Cerebellar cortex (tissue), 1 donor: ENCODE measurements at places on chromosomes 2 and 18.
A peak's percentile ranks its signal among the peaks of the same experiment; 100 is the strongest.

GRCh38 chr2:220949466-220949865 lies 622.6 kb downstream of the EPHA4 start:
- no peak for DNase-seq

DNA sequence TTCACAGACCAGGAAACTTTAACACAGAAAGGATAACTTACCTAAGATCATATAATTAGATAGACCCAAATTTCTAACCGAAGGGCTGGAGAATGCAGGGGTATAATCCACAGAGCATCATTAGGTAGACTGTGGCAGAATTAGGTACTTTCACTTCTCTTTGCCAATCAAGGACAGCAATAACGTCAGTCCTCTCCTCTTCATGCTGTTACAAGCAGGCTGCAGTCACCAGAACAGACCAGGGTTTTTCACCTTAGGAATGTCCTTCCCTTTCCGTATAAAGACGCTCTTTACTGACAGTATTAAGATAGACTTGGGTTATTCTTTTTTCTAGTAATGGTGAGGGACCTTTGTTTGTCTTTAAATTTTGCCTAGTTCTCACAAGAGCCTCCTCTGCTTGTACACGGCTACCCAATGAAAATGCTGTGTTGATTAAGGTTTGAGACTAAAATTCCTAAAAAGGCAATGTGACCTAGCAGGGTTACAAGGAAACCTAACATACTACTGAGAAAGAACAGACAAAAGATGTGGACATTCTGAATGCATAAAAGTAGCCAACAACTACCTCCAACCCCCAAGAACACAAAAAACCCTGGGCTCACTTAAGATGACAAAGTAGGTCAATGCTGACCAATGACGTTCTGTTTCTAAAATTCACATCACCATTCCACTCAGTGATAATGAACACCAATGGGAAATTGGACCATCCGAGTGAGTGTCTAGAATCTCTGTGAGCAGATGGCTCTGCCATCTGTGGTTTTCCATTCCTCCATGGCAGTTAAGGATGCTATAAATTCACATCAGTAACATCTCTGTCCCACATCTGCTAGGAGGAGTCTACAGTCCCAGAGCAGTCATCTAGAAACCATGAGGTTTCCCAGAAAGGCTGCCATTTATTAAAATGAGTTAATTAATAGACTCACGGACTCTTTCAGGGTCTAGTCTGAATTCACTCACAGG lies 2.1 kb downstream of the PDIA6 start:
- peak; percentile 78 for DNase-seq

DNA sequence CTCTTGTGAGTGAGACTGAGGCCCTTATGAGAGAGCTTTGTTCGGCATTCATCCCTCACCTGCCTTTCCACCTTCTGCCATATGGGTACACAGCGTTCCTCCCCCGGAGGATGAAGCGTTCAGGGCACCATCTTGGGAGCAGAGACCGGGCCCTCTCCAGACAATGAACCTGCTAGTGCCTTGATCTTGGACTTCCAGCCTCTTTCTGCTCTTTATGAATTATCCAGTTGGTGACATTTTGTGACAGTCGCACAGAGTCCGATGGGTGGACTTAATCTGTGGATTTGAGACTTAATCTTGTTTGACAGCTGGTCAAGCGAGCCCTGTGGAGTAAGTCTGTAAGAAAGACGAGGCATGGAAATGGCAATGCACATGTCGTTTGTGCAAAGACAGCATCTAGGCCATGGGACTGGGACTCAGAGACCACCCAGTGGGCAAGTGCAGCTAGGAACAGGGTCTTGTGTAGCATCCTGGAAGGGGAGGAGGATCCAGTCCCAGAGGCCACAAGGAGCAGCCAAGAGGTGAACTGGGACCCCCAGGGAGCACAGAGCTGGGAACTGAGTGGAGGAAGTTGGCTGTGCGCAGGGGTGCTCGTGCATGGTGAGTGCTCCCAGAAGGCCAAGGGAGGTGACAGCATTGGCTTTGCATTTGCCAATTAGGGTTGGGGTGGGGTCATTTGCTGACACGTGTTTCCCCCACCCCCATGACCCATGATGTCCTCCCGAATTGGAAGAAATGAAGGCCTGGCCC lies 69.5 kb upstream of the HDAC4 start:
- no peak for DNase-seq

GRCh38 chr2:102229141-102229769 lies 42.4 kb downstream of the IL1RL2 start:
- no peak for DNase-seq

DNA sequence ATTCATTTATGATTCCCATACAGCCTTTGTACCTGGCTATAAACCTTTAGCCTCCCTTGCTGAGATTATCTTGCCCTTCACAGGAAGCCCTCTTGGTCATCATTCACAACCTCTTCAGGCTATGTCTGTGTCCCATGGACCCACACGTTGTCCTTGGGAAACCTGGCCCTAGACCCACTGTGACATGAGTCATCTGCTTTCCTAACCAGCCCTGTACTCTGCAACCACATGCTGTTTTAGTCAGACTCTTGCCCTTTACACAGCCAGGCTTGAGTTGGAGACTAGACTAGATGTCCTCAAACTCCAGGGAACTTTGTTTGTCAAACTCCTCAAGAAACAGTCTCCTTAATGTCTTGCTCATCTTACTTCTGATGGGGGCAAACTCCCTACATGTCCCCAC lies 229.3 kb upstream of the ZSWIM2 start:
- DNase-seq: no peak

DNA sequence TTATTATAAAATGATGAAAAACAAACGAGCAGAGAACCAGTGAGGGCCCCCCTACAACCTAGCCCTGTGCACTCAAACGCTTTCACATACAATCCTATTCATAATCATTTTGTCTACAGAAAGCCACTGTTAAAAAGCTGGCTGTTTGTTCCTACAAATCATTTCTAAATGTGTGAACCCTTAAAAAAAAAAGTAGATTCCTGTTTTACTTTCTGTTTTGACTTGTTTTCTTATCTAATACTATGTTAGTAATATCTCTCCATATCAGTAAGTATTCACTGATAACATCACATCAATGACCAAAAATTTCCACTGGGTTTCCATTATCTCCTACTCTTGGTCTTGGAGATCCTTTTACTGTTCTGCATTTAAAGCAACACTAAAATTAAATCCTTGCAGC lies 128.8 kb upstream of the TTC39C start:
- DNase-seq: no peak

GRCh38 chr2:212535996-212536816 lies 2.4 kb downstream of the ERBB4 start:
- peak; percentile 55 for DNase-seq

- DNase-seq: no peak
These were observed 150.7 kb upstream of the LMAN1 start for GRCh38 chr18:59509481-59510442.

GRCh38 chr2:120233292-120233691 lies 10.1 kb upstream of the TMEM185B start:
- no peak for DNase-seq

DNA sequence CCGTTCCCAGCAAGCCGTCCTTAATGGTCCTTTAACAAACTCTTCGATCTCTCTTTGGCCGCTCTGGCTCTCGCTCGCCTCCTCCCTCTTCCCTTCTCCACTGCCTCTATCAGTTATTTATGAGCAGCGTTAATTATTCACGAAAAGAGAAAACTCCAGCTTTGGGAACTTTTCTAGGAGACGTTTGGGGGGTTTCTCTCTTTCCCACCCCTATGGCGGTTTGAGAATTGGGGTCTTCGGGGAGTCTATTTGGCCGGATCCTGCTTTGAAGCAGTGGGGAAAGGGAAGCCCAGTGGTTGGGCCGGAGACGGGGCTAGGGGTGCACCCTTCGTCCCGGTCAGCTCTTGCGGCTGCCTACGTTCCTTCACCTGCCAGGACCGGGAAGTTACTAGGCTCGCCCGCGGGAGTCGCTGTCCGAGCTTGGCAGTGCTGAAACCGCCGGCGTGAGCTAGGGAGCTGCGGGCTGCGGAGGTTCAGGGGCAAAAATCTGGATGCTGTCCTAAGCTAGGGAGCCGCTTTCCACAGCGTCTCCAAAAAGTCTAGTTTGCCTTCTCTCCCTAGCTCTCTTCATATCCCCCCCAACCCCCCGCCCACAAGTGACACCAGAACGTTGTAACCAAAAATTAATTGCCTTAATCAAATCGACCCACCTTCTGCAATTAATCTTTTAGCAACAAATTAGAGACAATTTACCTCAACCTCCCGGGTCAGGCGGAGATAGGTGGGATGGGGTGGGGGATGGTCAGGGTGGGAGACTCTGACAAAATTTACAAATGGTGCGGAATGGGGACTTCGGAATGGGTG lies 8.9 kb upstream of the SKOR2 start:
- peak; percentile 5 for DNase-seq

GRCh38 chr18:23963443-23964165 lies 51.0 kb upstream of the TTC39C start:
- no peak for DNase-seq

DNA sequence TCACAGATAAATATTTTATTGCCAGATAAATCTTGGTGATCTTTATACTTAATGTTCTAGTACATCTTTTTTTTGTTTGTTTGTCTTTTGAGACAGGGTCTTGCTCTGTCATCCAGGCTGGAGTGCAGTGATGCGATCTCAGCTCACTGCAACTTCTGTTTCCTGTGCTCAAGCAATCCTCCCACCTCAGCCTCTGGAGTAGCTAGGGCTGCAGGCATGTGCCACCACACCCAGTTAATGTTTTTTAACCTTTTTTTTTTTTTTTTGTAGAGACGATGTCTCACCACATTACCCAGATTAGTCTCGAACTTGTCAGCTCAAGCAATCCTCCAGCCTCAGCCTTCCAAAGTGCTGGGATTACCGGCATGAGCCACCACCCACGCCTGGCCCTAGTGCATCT lies 9.1 kb upstream of the C1GALT1C1L start:
- no peak for DNase-seq

- no peak for DNase-seq
These were observed 14.8 kb upstream of the GPR55 start for GRCh38 chr2:230939691-230940470.

- peak; percentile 71 for DNase-seq
These were observed 8.3 kb upstream of the RNF103 start for GRCh38 chr2:86631846-86632485.

- DNase-seq: no peak
These were observed 160.2 kb downstream of the NCK2 start for GRCh38 chr2:105904938-105905337.

DNA sequence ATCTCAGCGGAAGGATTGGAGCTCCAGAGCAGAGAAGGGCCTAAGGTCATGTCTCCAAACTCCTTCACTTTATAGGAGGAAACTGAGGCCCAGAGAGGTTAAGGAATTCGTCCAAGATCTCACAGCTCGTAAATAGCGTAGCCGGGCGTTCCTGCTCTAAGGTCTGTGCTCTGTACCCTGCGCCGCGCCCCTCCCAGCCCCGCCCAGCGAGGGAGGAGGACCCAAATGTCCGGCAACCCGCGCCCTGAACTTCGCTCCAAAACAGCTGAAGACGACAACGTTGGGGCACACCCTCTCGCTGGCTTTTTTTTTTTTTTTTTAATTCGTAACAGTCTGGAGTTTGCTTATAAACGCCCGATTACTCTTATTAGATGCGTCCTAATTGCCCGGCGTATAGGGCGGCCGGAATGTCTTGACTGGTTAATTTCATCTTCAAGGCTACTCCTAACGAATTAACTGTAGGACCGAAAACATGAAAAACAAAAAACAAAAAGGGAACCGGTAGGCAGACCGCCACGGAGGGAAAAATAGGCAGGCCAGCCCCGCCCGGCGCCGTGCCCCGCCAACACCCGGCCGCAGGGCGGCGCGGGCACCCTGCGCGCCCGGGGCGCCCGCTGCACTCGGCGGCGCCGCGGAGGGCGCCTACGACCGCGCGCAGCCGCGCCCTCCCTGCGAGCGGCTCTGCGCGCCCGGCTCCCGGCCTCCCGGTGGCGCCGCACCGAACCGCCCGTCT lies 928 bp upstream of the FOSL2 start:
- DNase-seq: peak; percentile 74

DNA sequence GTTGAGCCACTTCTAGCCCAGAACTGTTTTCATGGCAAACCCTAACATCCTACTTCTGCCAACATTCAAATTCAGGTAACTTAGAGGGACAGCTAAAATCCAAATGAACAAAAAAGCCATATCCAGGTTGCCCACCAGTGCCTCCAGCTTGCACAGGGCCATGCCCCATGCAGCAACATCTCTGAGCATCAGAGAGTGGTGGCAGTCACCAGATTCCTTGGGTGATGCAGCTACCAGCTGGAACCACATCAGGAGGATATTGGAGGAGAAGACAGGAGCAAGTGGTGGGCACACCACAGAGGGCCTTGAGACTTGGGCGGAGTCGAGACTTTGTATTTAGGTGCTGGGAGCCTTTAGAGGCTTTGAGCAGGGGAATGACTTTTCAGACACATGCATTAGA lies 50.5 kb downstream of the SDC1 start:
- no peak for DNase-seq

DNA sequence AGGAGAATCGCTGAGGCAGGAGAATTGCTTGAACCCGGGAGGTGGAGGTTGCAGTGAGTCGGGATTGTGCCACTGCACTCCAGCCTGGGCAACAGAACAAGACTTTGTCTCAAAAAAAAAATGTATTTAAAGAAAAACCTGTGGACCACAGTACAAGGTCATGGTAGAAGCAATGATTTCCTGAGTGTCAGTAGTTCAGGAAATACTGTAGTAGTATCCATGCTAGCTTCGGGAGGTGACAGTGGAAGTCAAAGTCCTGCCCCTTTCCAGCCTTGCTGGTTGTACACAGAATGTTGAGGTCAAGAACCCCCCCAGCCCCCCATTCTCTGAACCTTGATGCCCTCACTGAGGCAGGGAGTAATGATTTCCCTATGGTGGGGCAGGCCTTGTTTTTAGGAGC lies 56.6 kb downstream of the INPP4A start:
- DNase-seq: no peak

- no peak for DNase-seq
These were observed at the start of gene PHLPP1 for GRCh38 chr18:62715436-62715758. TSS of gene PHLPP1 (plus strand) at chr18:62715541. CDS start at chr18:62715684, 143 bp downstream.

DNA sequence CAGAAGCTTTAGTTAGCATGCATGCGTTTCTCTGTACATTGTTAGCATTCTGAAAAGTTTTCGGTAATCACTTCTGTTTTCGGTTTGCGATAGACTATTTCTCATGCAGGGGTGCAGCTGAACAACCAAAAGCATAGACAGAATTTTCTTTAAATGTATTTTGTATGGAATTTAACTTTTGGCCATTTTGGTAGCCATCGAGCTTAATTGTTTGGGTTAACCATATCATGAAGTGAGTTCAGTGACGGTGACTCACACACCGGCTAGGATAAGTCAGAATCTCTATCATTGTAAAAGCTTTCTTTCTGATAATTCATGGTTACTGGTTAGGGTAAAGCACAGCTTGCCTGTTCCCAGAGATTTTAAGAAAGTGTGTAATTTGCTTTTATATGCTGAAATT lies 107.2 kb downstream of the CD226 start:
- DNase-seq: no peak

DNA sequence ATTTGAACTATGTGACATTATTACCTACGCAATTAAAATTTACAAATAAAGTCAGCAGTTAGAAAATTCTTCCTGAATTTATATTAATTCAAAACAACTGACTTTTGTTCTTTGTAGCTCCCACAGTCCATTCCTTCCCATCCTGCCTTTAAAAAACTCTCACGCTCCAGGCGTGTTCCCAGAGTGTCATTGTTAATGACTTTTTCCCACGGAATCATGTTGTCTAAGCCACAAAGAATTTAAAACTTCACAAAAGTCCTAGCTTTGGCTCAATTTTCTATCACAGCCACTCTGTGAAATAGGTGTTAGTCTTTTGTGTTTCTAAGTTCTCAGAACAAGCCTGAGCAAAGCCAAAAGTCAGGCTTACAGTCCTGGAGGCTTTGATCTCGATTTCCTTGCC lies 26.5 kb downstream of the SLC1A4 start:
- no peak for DNase-seq
